ENCODE measurements at places on chromosomes 7 and 10.

DNA sequence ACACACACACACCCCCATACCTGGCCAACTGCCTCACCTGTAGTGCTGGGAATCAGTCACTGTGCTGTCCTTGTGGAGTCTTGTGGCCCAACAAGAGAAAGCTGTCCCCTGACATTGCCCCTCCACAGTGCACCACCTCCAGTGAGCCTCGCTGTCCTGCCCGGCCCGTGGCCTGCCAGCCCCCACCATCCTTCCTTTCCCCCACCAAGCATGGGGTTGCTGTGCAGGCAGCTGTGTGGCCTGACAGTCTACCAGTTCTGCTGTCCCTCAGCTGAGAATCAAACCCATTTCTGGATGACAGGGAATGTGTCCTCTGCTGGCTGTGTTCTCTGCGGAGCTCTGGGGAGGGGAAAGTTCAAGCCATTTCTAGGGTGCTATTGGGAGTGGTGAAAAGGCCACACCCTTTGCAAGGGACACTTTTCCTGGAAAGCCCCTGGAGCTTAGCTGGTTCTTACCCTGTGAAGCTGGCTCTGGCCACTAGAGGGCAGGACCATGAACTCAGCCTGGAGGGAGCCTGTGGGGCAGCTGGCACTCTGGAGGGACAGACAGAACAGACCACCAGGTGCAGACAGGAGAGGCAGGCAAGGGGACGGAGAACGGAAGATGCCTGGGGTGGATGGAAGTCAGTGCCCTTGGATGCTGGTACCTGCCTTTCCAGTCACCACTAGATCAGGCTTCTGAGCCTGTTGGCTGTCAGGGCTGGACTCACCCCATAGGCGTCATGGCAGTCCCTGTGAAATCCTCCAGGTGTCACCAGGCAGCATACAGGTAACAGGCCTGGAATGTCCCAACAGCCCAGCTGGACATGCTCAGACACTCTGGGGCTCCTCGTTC, 10.5 kb upstream of the MTPAP start:
- peak; percentile 72 for DNase-seq

GRCh38 chr7:96017877-96018276, 245.5 kb downstream of the DYNC1I1 start:
- no peak for DNase-seq

DNA sequence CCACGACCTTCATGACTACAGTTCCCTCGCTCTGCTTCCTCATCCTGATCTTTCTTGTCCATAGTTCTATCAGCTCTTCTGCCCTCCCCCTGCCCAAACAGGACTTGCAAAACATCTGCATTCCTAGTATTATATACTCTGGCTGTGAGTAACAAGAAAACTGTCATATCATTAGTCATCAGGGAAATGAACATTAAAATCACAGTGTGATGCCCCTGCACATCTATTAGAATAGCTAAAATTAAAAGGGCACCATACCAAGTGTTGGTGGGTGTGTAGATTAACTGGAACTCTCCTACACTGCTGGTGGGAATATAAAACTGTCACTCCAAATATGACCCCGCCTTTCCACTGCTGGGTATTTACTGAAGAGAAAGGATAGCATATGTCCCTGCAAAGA, 141.8 kb downstream of the C7orf25 start:
- DNase-seq, result no peak

DNA sequence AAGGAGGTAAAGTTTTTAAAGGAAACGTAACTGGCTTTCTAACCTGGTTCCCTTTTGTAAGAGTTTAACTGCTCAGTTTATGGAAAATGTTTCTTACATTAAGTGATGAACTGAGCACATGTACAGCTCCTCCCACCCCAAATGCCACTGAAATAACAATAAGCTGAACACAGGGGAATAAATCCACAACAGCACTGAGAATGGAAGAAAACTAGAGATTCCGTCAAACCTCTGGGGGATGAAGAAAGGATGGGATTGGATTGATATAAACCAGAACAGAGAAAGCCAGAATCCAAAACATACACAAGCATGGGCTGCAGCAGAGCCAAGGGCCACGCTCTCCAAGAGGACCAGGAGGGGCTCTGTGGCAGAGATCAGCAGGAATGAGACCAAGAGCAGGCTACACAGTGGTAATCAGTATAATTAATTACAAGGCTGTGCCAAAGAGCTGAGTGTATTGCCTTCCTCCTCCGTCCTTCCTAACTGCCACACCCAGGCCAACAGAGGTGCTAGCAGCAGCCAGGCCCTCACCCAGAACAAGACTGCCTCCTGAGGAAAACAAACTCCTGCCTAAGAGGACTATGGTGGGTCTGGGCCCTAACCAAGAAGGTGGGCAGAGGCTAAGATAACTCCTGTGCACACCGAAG, 73.9 kb downstream of the KIAA1549 start:
- DNase-seq, result no peak

DNA sequence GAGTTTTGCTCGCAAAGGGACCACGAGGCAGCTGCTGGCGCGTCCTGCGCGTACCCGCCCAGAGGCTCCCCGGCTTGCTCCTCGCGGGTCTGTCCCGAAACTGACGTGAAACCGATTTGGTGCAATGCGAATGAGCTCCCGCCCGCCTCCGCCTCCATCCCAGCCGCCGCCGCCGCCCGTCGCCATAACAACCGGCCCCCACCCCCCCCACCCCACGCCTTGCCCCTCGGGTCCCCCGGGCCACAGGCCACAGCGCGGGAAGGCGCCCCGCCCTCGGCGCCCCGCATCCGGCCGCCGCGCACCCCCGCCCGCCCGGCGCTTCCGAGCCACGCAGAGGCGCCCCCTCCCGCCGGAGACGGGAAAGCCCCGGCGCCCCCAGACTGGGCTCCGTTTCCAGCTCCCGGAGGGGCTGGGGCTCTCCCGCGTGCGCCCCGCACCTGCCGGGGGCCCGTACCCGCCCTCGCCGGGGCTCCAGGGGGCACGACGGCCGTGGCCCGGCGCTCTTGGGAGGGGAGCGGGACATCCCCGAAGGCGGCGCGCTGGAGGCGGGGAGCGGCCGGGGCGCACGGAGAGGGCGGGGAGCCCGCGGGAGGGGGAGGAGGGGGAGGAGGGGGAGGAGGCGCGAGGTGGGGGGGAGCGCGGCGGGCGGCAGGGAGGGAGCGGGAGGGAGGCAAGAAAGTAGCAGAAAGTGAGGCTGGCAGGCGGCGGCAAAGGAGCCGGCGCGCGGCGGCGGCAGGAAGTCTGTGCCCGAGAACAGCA, at the start of gene CAMK1D:
CAMK1D (plus strand) TSS at position 678 of the 759 bp plus-strand sequence.
- peak; percentile 58 for DNase-seq

GRCh38 chr7:26212921-26213718, 11.6 kb downstream of the CBX3 start:
- no peak for DNase-seq

DNA sequence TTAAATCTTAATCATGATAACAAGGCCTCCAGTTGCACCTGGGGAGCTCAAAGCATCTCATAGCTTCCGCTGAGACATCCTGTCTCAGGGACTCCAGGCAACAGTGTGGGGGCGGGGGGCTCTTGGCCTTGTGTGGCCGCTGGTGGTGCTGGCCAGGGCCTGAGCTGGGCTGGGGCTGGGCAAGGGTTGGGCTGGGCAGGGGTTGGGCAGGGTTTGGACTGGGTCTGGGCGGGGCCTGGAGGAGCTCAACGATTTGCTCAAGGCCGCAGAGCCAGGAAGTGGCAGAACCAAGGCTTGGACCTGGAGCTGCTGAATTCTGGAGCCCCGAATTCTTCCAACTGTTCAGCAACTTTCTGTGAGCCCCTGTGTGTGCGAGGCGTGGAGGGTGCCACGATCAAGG, 37.9 kb upstream of the PSMG3 start:
- DNase-seq, result no peak

DNA sequence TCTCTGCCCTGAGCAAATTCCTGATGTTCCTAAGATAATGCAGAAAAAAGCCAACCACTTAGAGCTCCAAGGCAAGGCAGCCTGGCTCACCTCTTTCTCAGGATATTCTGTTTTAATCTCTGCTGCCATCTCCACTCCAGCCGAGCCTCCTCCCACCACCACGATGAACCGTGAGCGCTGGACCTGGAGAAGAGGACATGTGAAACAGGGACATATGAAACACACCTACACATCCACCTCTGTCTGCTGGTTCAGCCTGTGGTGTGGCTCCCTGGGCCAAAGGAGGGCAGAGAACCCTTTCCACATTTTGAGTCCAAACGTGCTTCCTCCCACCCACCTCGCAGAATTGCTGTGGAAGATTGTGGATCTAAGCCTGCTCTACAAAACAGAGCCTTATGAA, 12.2 kb downstream of the AIFM2 start:
- DNase-seq, result no peak

- DNase-seq, result no peak
Measured at GRCh38 chr10:31756101-31756728, 172.4 kb downstream of the ARHGAP12 start.

GRCh38 chr7:108436906-108437305, 19.3 kb downstream of the NRCAM start:
- no peak for DNase-seq

GRCh38 chr10:86636311-86636710, 18.0 kb upstream of the OPN4 start:
- no peak for DNase-seq

DNA sequence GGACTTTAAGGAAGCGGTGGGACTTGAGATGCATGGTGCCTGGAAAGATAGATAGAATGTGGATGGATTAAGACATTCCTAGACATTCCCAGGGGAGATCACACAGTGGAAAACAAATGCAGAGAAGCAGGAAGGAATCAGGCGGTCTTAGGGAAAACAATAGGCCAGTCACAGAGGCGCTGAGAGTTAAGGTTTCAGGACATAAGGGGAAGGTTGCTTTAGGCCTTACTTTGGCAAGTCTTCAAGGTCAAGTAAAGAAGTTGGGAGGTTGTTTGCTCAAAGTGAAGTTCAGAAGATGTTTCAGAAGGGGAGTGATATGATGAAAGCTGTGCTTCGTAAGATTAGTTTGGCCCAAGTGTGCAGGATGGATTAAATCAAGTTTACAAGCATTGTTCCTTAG, 109.4 kb downstream of the SUGCT start:
- no peak for DNase-seq

DNA sequence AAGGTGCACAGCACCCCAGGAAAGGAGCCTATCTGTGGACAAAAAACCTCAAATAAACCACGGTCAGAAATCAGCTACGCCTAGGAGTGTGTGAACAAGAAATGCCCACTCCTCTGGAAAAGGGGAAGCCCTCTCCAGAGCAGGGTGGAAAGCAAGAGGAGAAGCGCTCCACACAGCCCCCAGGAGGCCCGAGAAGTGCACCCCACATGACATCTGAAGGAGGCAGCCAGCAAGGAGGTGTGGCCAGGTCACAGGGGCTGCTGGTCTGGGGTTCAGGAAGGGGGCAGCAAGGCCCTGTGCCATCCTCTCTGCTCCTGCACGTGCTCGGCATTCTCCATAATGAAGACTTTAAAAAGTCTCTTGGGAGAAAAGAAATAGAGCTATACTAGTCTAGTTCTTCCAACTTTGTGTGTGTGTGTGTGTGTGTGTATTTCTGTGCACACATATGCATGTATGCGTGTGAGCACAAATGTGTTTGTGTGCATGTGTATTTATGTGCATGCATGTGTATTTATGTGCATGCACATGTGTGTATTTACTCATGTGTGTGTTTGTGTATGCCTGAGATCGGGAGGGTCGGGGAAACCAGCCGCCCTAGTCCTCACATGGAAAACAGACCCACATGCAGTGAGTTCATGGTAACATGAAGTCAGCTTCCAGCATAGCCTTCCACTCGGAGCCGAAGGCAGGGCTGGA, 76.5 kb downstream of the TNS3 start:
- DNase-seq, result no peak

GRCh38 chr7:32131091-32131490, 60.9 kb upstream of the PDE1C start:
- no peak for DNase-seq

DNA sequence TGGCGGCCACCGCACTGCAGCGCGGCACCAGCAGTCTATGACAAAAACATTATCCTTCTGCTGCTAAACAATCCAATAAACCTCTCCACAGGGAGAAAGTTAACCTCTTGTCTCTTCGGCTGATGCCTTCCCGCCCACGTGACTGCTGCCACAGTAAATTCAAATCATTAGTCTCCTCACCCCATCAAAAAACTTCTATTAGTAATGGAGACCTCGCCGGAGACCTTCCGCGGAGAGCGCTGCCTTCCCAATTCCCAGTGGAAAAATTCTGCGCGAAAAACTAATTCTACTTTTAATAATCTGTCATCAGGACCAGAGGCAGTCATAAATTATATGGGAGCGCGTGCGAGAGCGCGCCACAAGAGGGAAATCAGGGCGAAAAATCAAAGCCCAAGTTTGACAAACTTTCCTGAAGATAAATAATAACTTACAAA, 90.0 kb upstream of the PAX2 start:
- no peak for DNase-seq

DNA sequence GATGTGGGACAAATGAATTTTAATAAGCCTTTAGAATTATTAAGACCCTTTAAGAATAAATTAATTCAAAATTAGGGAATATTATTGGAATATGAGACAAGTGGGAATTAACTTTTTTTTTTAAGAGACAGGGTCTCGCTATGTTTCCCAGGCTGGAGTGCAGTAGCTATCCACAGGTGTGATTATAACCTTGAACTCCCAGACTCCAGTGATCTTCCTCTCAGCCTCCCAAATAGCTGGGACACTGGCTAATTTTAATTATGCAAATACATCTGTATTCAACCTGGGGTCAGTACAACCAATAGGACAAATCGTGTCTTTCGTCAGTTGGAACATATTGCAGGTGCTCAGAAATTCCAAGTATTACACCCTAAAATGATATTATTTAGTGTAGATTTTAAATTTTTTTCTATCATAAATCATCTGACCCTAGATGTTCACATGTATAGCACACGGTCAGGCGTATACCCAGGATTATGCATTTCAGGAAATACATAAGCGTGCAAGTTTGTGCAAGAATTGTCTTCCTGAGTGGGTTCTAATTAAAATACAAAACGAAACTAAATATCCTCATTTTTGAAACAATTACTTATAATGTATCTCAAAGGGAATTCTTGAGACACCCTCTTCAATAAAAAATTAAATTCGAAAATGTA, 1.2 kb downstream of the NT5C3A start:
- DNase-seq, result no peak

GRCh38 chr10:21406595-21407193, 118.8 kb downstream of the SKIDA1 start:
- no peak for DNase-seq

DNA sequence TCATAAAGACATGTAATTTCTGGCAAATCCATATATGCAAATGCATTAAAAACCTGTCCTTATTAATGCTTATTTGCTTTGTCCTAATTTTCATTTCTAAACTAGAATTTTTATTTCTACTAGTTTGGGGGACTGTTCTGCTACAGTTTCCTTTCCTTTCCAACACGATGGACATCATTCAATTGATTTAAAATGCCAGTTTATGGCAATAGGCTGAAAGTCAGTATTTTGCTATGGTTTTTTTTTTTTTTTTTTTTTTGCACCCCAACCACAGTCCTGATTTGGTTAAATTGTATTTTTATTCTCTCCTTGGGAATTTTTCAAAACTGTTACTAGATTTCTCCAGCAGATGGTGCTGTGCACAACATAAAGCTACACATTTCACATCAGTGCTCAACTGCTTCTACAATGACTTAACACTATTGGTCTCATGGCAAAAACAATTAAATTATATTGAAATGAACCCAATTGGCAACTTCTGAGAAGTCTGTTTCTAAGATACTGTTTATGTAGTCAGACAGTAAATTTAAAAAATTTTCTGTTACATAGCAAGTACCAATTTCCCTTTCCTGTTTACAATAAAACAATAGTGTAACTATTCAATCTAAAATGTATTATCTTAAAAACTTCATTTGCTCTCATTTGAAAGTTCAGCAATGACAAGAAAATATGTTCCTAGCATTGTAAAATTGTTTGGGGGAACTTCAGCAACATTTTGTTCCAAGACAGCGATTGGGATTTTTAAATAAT, 193.8 kb upstream of the CCDC6 start:
- DNase-seq, result peak; percentile 22
